ENCODE measurements at places on chromosomes 4 and X.

DNA sequence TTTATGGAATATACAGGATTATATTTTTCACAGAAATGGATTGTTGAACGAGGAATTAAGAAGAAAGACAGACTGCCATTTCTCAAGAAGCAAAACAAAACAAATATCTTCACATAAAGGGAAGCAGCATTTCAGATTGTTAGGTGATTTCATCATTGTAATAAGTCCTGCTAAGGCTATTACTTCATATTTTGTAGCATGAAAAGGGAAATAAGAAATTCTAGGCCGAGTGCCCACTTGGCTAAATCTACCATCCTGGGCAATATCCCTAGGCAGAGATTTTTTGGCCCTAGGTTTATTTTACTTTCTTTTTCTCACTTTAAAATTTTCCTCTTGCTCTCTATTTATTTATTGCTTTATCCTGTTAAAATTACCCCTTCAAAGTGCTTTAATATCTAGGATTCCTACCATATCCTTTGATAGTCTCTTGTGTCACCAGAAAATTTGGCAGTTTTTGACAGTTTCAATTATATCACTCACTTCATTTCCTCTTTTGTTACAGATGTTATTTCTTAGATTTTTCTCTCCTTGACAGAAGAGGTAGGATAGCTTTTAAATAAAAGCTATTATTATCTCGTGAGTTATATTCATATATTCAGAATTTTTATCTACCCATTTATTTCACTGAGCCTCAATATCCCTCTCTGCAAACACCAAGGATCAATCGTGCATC, 142.3 kb downstream of the PDGFC start:
- DNase-seq: no peak
- H3K4me3 ChIP-seq: no peak overlapping the region
- no peaks in the 10 kb centered on the region for H3K4me1 ChIP-seq
- H3K27ac ChIP-seq: no peak overlapping the region
- no peaks in the 10 kb centered on the region for H3K27me3 ChIP-seq
- H3K36me3 ChIP-seq: peaks cover 3% of the 10 kb centered on the region

- no peaks in the 10 kb centered on the region for H3K4me1 ChIP-seq
- H3K27me3 ChIP-seq: no peaks in the 10 kb centered on the region
- H3K4me3 ChIP-seq: no peak overlapping the region
- H3K27ac ChIP-seq: no peak overlapping the region
- no peaks in the 10 kb centered on the region for H3K36me3 ChIP-seq
Measured at GRCh38 chrX:32514986-32515385, 696.4 kb downstream of the DMD start.

- peaks cover 10% of the 10 kb centered on the region for H3K4me1 ChIP-seq
- DNase-seq: no peak
- no peak overlapping the region for H3K27ac ChIP-seq
- no peak overlapping the region for H3K4me3 ChIP-seq
- no peaks in the 10 kb centered on the region for H3K27me3 ChIP-seq
Measured at GRCh38 chr4:150322646-150323045, 244.4 kb downstream of the DCLK2 start.

GRCh38 chr4:55807556-55807955, 12.0 kb upstream of the EXOC1L start:
- no peak overlapping the region for H3K4me3 ChIP-seq
- DNase-seq: no peak
- H3K27ac ChIP-seq: no peak overlapping the region
- H3K36me3 ChIP-seq: no peaks in the 10 kb centered on the region
- no peaks in the 10 kb centered on the region for H3K4me1 ChIP-seq

GRCh38 chr4:108533245-108533844, 87.0 kb upstream of the RPL34 start:
- DNase-seq: no peak
- no peak overlapping the region for H3K27ac ChIP-seq
- H3K4me3 ChIP-seq: no peak overlapping the region
- peaks cover 9% of the 10 kb centered on the region for H3K27me3 ChIP-seq
- no peaks in the 10 kb centered on the region for H3K36me3 ChIP-seq
- peaks cover 4% of the 10 kb centered on the region for H3K4me1 ChIP-seq

- H3K27ac ChIP-seq: no peak overlapping the region
- DNase-seq: no peak
- H3K36me3 ChIP-seq: no peaks in the 10 kb centered on the region
- H3K4me1 ChIP-seq: no peaks in the 10 kb centered on the region
- H3K4me3 ChIP-seq: no peak overlapping the region
Measured at GRCh38 chrX:13638826-13639225, 14.1 kb upstream of the TCEANC start.

GRCh38 chr4:6495296-6495590, 22.8 kb upstream of the PPP2R2C start:
- H3K27me3 ChIP-seq: peaks cover 51% of the 10 kb centered on the region
- no peak for DNase-seq
- H3K27ac ChIP-seq: no peak overlapping the region
- H3K36me3 ChIP-seq: no peaks in the 10 kb centered on the region
- H3K4me3 ChIP-seq: no peak overlapping the region
- no peaks in the 10 kb centered on the region for H3K4me1 ChIP-seq

DNA sequence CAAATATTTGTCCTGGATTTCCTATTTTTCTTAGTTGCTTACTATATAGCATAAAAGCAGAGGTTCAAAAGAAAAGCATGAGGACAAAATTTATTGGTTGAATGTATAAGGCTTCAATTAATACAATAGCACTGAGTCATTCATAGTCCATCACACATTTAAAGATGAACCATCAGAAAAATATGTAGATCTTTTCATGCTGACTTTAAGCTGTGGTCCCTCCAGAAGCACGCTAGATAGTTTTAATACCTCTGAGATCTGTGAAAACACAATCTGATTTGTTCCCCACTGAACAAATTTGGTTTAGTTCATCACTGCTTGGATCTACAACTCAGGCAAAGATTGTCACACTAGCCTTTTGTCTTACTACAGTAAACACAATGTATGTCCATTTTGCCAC, 377.2 kb upstream of the ANXA10 start:
- H3K4me1 ChIP-seq: no peaks in the 10 kb centered on the region
- H3K27me3 ChIP-seq: no peaks in the 10 kb centered on the region
- H3K36me3 ChIP-seq: no peaks in the 10 kb centered on the region
- no peak overlapping the region for H3K4me3 ChIP-seq

- H3K27me3 ChIP-seq: no peaks in the 10 kb centered on the region
- no peak overlapping the region for H3K4me3 ChIP-seq
- no peak overlapping the region for H3K27ac ChIP-seq
- no peak for DNase-seq
- no peaks in the 10 kb centered on the region for H3K36me3 ChIP-seq
Measured at GRCh38 chr4:54400802-54401201, 171.7 kb downstream of the PDGFRA start.

GRCh38 chr4:172141025-172141424, 327.8 kb downstream of the GALNTL6 start:
- H3K27me3 ChIP-seq: no peaks in the 10 kb centered on the region
- no peak overlapping the region for H3K27ac ChIP-seq
- DNase-seq: no peak
- no peaks in the 10 kb centered on the region for H3K36me3 ChIP-seq

- H3K4me1 ChIP-seq: no peaks in the 10 kb centered on the region
- no peaks in the 10 kb centered on the region for H3K27me3 ChIP-seq
- DNase-seq: no peak
- no peaks in the 10 kb centered on the region for H3K36me3 ChIP-seq
- no peak overlapping the region for H3K27ac ChIP-seq
Measured at GRCh38 chrX:138897621-138898492, 186.3 kb upstream of the FGF13 start.

- no peak overlapping the region for H3K4me3 ChIP-seq
- no peaks in the 10 kb centered on the region for H3K27me3 ChIP-seq
- H3K36me3 ChIP-seq: no peaks in the 10 kb centered on the region
- H3K27ac ChIP-seq: no peak overlapping the region
- DNase-seq: no peak
Measured at GRCh38 chr4:93841803-93842345, 13.3 kb downstream of the ATOH1 start.

DNA sequence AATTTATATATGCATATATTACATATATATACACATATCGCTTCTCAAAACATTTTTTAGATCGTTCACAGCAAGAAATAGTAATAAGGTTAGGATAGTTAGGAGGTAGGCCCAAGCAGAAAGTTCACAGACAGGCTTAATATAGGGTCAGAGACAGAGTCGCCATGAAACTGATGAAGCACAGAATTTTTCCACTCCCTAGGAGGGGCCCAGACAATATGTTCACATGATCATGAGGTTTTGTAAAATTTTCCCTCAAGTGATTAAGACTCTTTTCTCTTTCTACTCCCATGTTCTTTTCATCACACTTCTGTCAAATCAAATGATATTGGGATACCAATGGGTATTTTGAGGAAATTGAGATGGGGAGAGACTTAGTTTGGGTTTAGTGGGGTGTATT, 5.2 kb upstream of the ENAM start:
- no peak overlapping the region for H3K27ac ChIP-seq
- no peak for DNase-seq
- no peaks in the 10 kb centered on the region for H3K4me1 ChIP-seq

- DNase-seq: no peak
- no peak overlapping the region for H3K27ac ChIP-seq
Measured at GRCh38 chr4:177177541-177178081, 132.1 kb upstream of the NEIL3 start.

DNA sequence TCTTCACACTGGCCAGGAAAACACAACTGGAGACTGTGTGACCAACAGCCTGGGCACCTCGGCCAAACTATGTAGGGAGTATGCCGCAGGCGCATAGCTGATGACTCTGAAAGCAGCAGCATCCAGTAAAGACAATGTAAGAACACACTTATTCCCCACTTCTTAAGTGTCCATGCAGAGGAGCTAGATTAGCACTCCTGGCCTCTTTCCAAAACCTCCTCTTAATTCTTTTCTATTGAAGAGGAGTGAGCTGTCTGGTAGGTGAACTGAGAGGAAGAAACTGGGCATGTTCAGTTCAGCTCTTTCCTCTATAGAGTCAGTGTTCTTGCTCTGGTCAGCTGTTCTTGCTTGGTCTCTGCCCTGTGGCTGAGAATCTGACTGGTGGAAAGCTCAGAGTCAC, 21.1 kb downstream of the NMU start:
- H3K27ac ChIP-seq: no peak overlapping the region
- no peak overlapping the region for H3K4me3 ChIP-seq
- H3K4me1 ChIP-seq: no peaks in the 10 kb centered on the region
- H3K36me3 ChIP-seq: no peaks in the 10 kb centered on the region
- no peaks in the 10 kb centered on the region for H3K27me3 ChIP-seq

- H3K27ac ChIP-seq: no peak overlapping the region
- no peaks in the 10 kb centered on the region for H3K27me3 ChIP-seq
- no peak for DNase-seq
- H3K4me1 ChIP-seq: no peaks in the 10 kb centered on the region
- H3K36me3 ChIP-seq: no peaks in the 10 kb centered on the region
Measured at GRCh38 chr4:124018383-124019317, 622.1 kb downstream of the SPRY1 start.

DNA sequence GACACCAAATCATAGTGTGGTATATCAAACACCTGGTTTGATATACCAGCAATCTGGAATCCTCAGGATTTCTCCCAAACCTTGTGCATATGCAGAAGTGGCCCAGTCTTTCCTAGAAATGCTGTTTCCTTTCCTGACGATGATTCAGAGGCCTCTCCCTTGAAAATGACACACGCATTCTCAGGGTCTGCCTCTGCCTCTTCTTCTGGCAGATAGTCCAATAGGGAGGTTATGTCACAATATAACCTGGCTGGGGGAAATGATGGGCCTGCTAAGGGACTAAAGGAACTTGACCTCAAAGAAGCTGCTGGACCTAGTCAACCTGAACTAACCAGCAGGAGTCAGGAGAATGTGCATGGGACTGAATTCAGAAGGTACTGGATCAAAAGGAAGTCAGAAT, 435.2 kb downstream of the IDS start:
- H3K4me1 ChIP-seq: no peaks in the 10 kb centered on the region
- no peak overlapping the region for H3K4me3 ChIP-seq
- no peaks in the 10 kb centered on the region for H3K27me3 ChIP-seq
- H3K27ac ChIP-seq: no peak overlapping the region
- H3K36me3 ChIP-seq: no peaks in the 10 kb centered on the region

GRCh38 chr4:86101841-86102240, 258.0 kb downstream of the MAPK10 start:
- H3K27me3 ChIP-seq: no peaks in the 10 kb centered on the region
- H3K27ac ChIP-seq: no peak overlapping the region
- no peak overlapping the region for H3K4me3 ChIP-seq
- no peak for DNase-seq
- H3K4me1 ChIP-seq: no peaks in the 10 kb centered on the region

DNA sequence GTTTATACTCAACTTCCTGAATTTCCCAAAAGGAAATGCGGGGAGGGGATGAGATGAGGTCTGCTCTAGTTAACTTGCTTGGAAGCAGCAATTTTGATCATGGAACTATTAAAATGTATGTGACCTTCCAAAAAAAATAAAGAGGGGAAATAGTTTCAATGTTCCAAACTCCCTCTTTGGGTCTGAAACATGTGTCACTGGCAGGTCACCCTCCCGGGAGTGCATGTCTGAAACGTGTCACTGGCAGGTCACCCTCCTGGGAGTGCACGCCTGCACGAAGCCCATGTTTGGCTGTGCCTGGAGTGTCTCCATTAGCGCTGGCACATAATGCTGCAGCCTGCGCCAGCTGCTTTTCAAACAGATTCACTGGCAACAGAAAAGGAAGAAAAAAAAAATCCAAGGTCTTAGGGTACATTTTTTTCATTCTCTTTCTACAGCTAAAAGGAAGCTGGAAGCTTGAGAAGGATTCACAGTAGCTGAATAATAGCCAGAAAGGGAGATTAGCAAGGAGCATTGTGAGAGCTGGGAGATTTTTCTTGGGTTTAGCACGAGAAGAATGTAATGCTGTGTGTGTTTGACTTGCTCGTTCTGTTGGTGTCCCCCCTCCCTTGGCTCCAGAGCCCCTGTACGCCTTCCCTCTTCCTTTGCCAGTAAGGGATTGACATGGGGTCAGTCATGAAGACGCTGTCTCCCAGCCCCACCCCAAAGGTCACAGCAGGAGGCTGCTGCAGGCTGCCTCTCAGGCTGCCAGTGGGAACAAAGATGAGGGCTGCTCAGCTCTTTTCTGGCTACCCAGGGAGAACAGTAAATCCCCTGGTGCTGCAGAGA, 39.2 kb upstream of the TLR3 start:
- DNase-seq: no peak
- peaks cover 2% of the 10 kb centered on the region for H3K4me1 ChIP-seq
- H3K27me3 ChIP-seq: peaks cover 50% of the 10 kb centered on the region
- H3K4me3 ChIP-seq: no peak overlapping the region

GRCh38 chrX:13565511-13565910, 3.9 kb upstream of the EGFL6 start:
- DNase-seq: no peak
- H3K36me3 ChIP-seq: no peaks in the 10 kb centered on the region
- H3K27ac ChIP-seq: no peak overlapping the region
- H3K4me3 ChIP-seq: no peak overlapping the region
- H3K27me3 ChIP-seq: peaks cover 10% of the 10 kb centered on the region
